ENCODE measurements at places on chromosomes 6 and 20.

DNA sequence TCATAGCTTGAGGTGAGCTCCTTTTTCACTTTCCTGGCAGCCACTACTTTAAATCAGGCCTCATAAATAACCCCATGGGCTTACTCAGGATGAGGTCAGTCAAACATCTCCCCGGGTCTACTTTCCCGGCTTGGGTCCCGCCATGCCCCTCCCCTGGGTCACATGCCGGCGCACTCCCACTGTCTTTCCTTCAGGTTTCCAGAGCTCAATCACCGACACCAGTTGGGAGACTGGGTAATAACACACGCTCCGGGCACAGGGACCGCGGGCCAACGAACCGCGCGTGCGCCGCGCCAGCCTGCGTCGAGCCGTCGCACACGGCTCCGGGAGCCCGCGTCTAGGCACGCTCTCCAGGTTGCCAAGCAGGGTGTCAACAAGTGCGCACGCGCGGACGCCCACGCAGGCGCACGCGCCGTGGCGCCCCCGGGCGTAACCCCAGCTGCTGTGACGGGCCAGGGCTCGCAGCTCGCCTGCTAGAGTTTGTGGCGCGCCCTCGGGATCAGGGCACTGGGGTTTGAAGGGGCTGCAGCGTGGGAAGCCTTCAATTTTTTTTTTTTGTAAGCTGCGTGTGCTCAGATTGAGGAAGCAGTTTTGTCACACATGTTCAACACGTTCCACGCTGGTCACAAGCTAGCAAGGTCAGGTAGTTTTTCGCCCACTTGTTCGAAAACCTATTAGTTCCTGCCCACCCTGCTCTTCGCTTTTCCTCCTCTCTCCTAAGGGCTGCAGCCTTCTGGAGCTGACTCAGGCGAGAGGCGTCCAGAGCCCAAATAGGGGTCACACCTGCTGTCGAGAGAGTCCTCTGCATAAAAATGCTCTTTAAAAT is 31.8 kb downstream of the TFAP2B start:
- DNase-seq = no peak

- DNase-seq = no peak
Observed at GRCh38 chr20:36542516-36543183, 1.3 kb downstream of the MYL9 start.

DNA sequence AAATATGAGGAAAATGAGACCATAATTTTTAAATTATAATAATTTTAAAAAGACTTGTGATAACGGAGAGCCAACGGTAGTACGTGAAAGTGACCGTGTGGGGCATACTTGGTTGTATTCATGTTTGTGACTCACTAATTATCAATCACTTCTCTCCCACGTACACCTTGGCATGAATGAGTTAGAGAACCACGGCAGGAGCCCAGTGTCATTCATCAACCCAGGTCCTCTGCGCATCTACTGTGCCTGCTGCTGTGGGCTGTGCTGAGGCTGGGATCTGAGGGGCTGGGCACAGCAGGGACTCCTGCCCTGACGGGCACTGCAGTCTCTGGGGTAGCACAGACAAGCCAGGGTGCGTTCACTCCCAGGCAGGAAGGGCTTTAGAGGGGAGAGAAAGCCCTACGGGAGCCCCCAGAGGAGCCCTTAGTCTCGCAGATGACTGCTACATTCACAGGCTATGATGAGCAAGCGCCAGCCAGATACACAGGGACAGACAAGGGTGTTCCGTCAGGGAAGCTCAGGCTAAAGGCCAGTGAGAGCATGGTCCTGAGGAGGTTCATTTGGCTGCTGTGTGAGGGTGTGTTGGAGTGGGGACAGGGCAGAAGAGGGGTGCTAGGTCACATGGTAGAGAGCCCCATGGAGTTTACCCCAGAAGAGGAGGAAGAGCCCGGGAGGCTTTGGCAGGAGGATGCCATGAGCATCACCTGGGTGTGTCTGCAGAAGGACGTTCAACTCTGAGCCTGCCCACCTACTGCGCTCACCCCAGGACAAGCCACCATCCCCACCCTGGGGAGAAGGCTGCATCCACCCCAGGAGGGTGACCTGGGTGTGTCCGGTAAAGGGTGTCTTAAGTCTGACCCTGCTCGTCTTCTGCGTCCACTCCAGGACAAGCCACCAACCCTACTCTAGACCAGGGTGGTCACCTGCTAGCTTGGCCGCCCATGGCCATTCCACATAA is 8.2 kb upstream of the RPS6KA2 start:
- no peak for DNase-seq

- DNase-seq = no peak
Observed at GRCh38 chr6:3368685-3369084, 88.2 kb downstream of the SLC22A23 start.
